Stimulated activated CD4-positive, alpha-beta T cell treated with anti-CD3 and anti-CD28 coated beads, Interleukin-1b, Interleukin-23, amount 100 ng/mL, for 48 hours (primary cell): ENCODE measurements at places on chromosomes 11 and 22.

DNA sequence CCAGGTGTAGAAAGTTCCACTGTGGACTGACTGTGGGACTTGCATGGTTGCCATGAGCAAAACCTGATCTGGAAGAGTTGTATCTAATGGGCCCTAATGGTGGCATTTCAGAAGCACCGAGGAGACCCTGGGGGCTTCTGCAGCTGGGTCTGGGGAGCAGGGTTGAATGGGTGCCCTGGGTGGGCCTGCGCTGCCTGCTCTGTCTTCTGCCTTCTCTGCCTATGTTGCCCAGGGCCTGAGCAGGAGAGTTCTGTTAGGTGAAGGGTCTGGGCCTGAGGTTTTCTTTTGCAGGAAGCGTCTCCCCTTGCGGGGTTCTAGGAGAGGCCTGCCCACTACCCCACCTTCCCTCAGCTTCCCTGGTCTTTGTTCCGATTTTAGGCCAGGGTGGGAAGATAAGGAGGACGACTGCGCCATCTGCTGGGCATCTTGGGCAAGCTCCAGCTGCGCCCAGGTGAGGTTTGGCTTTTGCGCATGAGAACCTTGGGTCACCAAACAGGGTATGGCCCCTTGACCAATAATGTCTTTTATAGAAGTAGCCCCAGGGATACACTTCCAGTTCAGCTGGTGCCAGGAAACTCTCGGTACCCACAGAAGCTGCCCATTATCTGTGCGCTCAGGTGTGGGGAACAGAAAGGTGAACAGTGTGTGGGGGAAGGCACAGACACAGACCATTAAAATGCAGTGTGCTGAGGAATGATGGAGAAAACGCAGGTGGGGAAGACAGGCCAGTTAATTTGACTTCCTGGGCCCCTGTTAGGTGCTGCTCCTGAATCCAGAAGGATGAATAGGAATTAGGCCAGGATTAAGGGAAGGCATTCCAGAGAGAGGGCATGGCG, 23.2 kb downstream of the COMMD9 start:
- peak; percentile 51 for DNase-seq

DNA sequence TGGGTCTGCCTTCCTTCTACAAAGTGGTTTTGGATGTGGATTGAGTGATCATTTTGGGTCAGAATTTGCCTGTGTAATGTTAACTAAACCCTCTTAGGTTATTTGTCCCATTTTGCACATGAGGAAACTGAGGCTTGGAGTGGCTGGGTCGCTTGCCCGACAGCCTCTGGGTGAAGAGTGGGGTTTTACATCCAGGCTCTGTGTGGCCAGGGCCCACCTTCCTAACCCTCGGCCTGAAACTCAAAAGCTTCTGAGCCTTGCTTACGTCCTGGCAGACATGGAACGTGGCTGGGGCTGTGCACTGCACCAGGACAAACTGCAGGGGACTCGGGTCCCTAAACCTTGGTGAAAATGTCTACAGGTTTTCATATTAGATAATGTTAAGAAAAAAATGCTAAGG, 542.4 kb downstream of the TBC1D22A start:
- DNase-seq: no peak

DNA sequence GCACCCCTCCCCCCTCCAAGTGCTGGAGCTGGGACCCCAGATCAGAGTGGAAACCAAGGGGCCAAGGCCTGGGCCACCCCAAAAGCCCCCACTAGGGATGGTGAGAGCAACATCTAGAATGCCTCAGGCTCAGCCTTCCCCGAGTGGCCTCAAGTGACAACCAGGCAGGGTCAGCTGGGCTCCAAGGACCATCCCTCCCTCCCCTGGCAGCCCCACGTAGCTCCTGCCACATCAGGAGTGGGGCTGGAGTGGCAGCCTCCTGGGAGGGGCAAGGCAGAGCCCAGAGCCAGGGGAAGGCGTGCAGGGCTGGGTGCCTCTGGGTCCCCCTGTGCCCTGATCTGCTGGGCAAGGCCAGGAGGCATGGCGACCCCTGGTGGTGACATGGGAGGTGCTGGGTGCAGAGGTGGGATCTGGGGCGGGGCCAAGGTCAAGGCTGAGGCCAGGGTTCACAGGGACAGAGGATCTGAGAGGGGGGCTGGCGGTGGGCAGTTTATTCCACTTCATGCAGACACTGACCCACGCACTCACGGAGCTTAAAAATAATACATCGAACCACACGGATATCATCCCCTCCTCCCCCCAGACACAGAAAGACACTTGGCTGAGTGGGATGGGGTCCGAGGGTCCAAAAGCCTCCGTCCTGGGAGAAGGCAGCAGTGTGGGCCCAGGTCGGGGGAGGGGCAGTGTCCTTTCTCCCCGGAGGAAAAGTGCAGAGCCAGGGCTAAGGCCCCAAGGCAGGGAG, 15.8 kb upstream of the EHD1 start:
- peak; percentile 90 for DNase-seq

GRCh38 chr11:31106326-31106725, 263.2 kb downstream of the DCDC1 start:
- no peak for DNase-seq

DNA sequence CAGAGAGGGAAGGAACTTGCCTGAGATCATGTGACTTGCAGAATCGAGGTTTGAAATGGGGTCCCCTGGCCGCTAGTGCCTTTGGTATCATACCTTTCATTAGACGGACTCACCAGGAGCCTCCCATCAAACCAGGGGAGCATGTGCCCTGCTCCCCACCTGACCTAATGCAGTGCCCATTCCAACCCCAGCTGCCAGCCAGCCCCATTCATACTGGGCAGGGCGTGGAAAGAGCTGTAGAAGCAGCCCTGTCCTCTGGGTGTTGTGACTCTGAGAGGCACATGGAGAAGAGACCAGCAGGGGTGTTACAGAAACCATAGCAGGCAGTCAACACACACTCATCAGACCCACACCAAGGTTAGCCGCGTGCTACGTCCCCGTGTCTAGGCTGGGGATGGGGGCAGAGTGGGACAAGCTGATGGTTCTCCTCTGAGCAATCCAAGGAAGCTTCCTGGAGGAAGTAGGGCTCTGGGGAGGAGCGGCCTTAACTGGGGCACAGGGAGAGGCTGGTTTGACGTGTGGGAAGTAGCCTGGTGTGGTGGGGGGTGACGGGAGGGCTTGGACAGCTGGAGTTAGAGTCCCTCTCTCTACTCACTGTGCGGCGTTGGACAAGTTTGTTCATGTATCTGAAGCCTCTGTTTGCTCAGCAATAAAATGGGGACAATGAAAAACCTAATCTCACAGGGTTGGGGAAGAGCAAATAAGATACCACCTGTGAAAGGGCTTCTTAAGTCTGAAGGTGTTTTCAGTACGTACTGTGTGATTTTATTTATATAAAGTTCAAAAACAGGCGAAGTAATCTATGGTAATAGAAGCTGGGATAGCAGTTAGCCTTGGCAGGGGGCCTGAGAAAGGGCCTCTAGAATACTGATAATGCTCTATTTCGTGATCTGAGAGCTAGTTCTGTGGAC, 14.0 kb downstream of the GRIK4 start:
- no peak for DNase-seq

GRCh38 chr22:29314537-29315285, 786 bp downstream of the RASL10A start:
- DNase-seq: no peak

DNA sequence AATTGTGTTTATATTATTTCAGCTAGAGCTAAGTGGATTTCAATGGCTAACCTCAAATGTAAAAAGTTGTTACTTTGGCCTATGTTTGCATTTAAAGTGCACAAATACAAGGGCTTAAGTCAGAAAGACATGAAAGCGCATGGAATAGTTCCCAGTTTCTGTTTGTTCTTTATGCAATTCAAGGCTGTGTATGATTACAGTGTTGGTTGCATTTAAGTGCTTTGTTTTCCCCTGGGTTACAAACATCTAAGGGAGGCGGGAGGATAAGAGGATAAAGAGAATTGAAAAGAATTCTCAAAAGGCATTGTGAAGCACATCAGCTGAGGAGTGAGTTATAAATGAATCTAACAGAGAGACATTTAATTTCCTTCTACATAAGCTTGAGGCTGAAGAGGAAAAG, 453.4 kb downstream of the NTM start:
- no peak for DNase-seq

DNA sequence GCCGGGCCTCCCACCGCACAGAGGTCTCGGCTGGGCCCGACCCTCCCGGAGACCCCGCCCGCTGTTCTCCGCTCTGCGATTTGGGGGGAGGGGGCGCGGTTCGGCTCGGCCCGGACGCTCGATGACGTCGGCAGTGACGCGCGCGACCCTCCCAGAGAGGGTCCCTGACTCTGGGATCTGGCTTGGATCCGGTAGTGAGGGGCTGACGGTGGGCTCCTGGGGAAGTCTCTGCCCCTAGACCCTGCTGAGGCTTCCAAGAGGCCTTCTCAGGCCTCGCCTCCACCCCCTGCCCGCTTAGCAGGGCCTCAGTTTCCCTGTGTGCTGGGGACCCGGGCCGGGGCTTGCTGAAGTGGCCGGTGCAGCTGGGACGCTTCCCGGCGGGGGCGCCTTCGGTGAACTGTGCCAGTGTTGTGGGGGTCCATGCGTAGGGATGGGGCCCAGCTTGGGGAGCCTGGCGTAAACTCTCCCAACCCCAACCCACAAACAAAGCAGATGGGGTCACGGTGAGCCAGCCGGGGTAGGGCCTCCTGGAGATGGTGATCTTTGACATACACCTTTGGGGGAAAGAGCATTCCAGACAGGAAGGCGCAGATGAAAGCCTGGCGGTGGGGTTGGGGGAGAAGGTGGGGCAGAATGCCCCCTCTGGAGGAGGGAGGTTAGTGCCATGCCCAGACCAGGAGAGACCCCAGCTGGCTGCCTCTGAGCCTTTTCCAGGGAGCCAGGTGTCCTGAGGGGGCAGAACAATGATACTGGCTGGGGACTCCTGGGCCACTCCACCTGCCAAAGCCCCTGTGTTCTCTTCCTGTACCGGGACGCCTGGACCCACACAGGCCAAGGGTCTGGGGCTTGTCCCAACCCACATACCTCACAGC, 1.0 kb downstream of the B4GALNT4 start:
- DNase-seq: no peak

- no peak for DNase-seq
Observed at GRCh38 chr22:29006346-29006745, 55.3 kb downstream of the C22orf31 start.

- DNase-seq: no peak
Observed at GRCh38 chr11:30245621-30246020, 14.8 kb downstream of the FSHB start.

GRCh38 chr11:35083431-35084238, 55.3 kb upstream of the CD44 start:
- DNase-seq: peak; percentile 76

DNA sequence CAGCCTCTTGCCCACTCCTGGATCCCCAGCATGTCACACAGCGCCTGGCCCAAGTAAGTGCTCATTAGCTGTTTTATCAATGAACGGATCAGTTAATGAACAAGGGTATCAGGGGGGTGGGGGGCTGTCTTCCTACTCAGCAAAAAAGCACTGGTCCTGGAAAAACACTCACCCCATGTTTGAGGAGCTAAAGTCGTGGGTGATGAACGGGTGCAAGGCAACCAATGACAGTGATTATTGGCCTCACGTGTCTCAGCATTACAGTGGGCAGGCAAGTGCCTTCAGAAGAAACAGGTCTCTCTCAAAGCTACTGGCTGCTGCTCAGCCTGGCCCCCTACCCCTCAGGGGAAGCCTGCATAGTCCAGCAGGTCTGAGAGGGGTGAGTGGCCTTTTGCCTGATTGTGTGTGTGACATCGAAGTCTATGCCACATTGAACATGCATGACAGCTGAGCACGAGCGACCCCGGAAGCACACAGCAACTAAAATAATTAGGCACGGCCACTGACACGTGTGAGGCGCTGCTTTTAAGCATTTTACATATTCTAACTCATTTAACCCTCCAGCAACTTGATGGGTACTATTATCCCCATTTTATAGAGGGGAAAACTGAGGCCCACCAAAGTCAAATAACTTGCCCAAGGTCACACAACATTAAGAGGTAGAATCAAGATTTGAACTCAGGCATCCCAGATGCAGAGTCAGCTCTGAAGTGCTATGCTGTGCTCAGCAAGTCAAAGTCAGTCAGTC, 2.6 kb upstream of the MS4A10 start:
- no peak for DNase-seq

GRCh38 chr11:27118371-27118770, 77.8 kb downstream of the BBOX1 start:
- DNase-seq: no peak

GRCh38 chr11:849104-849824, 6.6 kb downstream of the TSPAN4 start:
- DNase-seq: no peak

- no peak for DNase-seq
Observed at GRCh38 chr11:11384829-11385228, 31.8 kb upstream of the CSNK2A3 start.

GRCh38 chr22:27110665-27111451, 453.5 kb downstream of the MIAT start:
- DNase-seq: no peak

DNA sequence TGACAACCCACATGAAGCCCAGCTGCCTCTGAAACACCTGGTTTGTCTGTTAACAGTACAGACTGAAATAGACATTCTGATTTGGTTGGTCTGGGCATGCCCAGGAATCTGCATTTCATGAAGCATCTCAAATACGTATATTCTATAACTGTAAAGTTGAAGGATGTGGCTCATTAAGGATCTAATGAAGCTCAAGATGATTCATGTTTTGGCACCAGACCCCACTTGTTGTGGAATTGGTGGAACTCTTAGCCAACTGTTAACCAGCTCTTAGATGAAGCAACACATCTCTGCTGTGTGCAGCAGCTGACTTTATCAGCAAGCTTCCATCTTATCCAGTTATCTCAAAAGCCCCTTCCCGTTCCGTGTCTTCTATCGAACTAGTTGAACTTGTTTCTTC, 232.2 kb downstream of the INSC start:
- no peak for DNase-seq

GRCh38 chr11:9479899-9480298, 19.1 kb downstream of the ZNF143 start:
- no peak for DNase-seq

DNA sequence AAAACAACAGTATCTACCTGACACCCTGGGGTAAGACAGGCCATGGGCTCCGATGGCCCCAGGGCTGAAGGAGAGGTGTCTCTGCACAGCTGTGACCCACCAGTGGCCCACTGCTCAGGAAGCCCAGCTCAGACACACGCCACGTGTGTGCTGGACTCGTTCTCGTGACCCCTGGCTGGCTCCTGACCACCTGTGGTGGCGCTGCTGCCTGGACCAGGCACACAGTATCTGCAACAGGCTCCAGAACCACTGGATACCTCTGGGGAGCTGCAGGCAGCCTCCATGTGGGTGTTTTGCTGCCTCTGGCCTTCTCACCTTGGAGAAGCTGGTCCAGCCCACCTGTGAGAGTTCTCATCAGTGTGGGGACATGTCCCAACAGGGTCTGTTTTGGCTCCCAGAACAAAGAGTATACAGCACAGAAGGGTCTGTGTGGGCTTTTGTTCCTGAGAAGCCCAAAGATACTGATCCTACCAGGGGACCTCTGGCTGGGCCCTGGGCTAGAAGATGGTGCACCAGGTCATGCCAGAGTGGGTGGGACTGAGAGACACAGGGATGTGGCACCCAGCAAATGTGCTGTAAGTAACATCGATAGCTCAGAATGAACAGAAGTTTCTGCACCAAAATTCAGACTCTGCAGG, 21.7 kb upstream of the SERPIND1 start:
- DNase-seq: no peak

GRCh38 chr11:86120807-86121206, 51.9 kb upstream of the PICALM start:
- DNase-seq: no peak

GRCh38 chr11:115696563-115696962, 192.3 kb upstream of the CADM1 start:
- DNase-seq: no peak
